ENCODE measurements at places on chromosomes 4 and X.

- DNase-seq = no peak
Observed at GRCh38 chrX:133402042-133402453, 13.2 kb downstream of the GPC4 start.

- DNase-seq = no peak
Observed at GRCh38 chr4:123088501-123088900, 166.1 kb upstream of the NUDT6 start.

- no peak for DNase-seq
Observed at GRCh38 chr4:121777625-121778024, 12.7 kb upstream of the SMIM43 start.

DNA sequence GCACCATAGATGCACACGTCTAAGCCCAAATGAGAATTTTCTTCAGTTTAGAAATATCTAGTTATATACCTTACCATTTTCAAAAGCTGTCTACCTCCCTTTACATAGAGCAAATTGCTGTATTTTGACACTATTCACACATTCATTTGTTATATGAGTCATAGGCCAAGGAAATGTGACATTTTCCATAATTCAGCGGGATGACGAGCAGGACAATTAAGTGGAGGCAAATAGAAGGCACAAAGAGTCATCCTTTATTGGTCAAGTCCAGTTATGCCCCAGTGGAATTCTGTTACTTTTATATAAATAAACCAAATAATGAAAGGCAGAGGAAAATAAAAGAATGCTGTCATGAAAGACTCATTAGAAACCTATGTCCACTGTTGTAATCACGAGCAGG is 27.9 kb downstream of the FGF13 start:
- no peak for DNase-seq

- no peak for DNase-seq
Observed at GRCh38 chr4:140568507-140569306, at the start of gene UCP1. UCP1 (minus strand) TSS chr4:140568961; CDS start chr4:140568729, 232 bp downstream.

All from HS-27A (cell line).